COLO829 (cell line): ENCODE measurements at places on chromosomes 5 and 9.

GRCh38 chr5:173045474-173045873, 10.7 kb upstream of the CREBRF start:
- no peak for DNase-seq

DNA sequence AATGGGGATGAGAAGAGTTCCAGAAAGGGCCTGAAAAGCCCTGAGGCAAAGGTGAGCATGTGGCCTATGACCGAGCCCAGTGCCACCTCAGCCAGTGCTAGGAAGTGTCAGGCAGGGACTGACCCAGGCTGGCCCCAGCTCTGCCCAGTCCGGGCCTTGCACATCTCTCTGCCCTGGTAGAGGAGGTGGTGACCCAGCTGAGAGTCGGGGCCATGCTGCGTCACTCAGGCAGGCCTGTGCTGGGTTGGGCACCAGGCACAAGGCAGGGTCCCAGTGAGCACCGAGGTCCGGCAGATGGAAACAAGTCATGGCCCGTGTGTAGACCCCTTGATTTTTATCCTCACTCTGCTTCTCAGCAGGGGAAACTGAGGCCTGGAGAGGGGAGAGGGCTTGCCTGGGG, 729 bp downstream of the CDHR2 start:
- DNase-seq, result no peak

DNA sequence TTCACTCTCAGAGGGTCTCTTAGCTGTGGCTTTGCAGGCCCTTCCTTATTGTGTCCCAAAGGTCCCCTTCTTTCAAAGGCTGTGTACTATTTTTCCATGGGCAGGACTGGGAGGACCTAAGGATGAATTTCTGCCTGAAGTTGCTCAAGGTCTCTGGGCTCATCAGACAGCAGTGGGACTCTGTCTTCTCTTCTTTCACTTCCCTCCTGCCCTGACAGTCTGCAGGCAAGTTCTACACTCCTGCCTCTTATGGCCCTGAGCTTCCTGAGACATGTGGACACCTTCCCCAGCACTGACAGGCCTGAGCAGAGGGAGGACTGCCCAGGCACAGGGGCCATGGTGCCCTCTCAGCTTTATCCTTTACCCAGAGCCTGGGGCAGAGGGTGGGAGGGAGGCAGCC, 14.8 kb downstream of the ENHO start:
- no peak for DNase-seq

GRCh38 chr5:162473041-162473714, 405.6 kb downstream of the GABRG2 start:
- DNase-seq, result no peak

GRCh38 chr5:170491479-170491878, 12.3 kb upstream of the KCNIP1 start:
- peak; percentile 90 for DNase-seq
